ENCODE measurements at places on chromosomes 11 and 22. TPM values are rescaled to one million over a fixed set of nuclear protein-coding genes. Genes with fewer than 3 reads are reported as not detected.

The FLRT1 gene
- not detected for polyA plus RNA-seq

DNA sequence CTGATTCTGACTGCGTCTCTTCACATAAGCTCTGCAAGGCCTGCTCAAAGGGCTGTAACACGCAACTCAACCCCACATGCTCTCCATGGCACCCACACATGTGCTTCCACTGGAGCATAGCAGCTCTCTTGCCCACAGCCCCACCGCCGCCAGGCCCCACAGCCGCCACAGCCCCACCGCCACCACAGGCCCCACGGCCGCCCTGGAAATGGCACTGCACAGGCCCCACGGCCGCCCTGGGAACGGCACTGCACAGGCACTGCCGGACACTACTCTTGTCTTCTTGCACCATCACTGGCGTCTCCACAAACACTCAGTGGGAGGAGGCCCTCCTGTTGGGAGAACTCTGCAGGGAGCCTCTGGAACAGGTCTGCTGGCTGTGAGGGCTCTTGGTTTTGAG is 8.6 kb downstream of the MOB2 start:
- no peak for DNase-seq
- no peak overlapping the region for H3K4me3 ChIP-seq
- peaks cover 18% of the 10 kb centered on the region for H3K36me3 ChIP-seq

The VSIG2 gene
- not detected for polyA plus RNA-seq

The C11orf52 gene
- 2.9 TPM for polyA plus RNA-seq

GRCh38 chr22:29312218-29313125 is 3.0 kb downstream of the RASL10A start:
- no peak for DNase-seq
- H3K4me3 ChIP-seq: no peak overlapping the region

- peaks cover 23% of the 10 kb centered on the region for H3K4me1 ChIP-seq
- no peaks in the 10 kb centered on the region for H3K27me3 ChIP-seq
- H3K27ac ChIP-seq: no peak overlapping the region
- DNase-seq: no peak
- peaks cover 27% of the 10 kb centered on the region for H3K36me3 ChIP-seq
Measured at GRCh38 chr11:532986-533585, 2.3 kb downstream of the HRAS start.

The HSPB2 gene
- polyA plus RNA-seq: 0.08 TPM
